ENCODE measurements at places on chromosomes 6 and 20.

GRCh38 chr6:104126315-104127005, 733.3 kb downstream of the HACE1 start:
- no peak for DNase-seq

DNA sequence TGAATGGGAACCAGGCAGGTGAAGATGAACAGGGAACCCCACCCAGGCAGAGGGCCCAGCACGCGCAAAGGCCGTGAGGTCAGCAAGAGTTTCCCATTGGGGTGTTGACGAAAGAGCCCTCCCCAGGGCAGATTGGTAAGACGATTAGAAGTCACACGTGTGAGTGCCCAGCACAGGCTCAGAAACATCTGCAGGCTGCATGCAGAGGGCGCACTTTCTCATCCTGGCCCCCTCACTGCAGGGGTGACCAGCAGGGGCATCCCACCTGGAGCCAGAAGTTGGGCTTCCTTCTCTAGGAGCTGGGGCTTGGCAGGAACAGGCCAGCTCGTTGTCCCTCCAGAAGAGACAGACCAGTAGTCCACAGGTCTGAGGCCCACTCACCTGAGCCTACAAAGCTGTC, 38.4 kb downstream of the VSTM2L start:
- no peak for DNase-seq

DNA sequence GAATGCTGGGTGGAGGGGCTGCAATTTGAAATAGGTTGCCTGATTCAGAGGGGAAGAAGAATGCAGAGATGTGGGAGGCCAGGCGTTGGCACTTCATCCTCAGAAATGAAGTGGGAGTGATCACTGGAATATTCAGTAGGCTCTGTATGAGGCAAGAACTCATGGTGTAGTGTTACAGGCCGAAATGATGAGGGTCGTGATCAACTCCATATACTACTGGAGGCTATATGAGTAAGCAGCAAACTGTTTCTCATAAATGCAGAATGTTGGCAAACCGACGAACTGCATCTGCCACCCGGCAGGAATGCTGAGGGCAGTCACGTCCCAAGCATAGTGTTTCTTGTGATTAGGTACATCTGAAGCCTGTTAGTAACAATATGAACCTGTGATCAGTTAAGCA, 12.7 kb downstream of the KCNS1 start:
- DNase-seq, result no peak

DNA sequence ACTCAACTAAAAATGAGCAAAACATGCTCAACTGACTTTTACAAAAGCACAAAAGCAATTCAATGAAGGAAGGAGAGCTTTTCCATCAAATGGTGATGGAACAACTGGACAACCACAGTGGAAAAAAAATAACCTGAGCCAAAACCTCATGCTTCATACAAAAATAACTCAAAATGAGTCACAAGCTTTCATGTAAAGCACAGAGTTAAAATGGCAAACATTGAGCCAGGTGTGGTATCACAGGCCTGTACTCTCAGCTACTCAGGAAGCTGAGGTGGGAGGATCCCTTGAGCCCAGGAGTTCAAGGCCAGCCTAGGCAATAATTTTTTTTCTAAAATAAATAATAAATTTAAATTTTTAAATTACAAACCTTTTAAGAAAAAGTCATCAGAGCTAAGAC, 18.4 kb upstream of the HLA-G start:
- DNase-seq, result no peak

DNA sequence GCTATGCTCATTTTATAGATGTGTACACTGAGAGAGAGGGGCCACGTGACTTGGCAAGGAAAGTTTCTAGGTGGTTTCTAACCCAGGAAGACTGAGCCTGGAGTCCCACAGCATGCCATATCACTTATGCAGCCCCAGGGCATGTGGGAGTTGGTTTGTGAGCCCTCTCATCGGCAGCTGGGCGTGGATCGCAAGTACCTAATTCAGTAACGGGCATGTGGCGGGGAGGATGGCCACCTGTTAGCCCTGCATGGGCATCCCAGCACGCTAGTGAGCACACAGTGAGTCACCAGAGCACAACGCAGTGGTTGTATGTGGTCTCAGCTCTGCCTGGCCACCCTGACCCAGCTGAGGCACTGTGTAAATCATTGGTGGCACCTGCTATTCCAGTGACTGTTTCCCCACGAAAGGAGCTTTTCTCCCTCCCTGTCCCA, 88.3 kb downstream of the NINL start:
- DNase-seq, result no peak

GRCh38 chr6:53178837-53179432, 30.3 kb upstream of the GCM1 start:
- no peak for DNase-seq

DNA sequence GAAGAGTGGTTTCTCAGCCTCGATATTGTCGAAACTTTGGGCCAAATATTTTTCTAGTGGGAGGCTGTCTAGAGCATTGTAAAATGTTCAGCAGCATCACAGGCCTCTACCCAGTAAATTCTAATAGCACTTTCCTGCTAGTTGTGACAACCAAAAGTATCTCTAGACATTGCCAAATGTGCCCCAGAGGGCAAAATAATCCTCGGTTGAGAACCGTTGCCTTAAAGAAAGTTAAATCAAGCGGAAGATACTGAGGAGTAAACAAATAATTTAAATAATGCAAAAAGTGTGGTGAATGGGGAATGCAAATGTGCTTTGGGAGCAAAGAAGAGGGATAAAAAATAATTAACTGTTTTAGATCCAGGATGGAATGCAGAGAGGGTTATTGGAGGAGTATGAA, 106.4 kb upstream of the ASCC3 start:
- no peak for DNase-seq

DNA sequence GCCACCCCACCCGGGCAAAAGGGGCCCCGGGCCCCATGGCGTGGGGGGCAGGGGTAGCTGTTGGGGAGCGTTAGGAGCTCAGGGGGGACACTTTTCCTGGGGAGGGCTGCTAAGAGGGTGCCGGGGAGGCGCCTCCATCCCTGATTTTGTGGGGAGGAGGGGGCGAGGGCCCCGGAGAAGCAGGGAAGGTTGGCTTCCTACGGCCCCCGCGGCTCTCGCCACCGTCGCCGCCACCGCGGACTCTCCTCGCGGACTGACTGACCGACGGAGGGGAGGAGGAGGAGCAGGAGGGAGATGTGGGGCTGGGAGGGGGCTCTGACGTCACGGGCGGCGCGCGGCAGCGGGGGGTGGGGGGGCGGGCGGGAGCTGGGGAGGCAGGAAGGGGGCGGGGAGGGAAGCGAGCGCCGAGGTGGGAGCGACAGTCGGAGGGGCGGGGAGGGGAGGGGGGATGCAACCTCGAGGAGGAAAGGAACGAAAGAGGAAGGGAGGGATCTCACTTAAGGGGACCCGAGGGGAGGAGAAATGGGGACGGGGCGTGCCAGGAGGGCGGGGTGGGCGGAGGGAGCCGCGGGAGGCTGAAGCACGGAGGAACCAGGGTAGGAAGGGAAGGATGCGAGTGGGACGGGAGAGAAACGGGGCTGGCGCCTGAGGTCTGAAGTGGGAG, 5.1 kb downstream of the GABBR1 start:
- DNase-seq, result peak; percentile 47

All from stimulated activated CD4-positive, alpha-beta T cell treated with anti-CD3 and anti-CD28 coated beads, Interleukin-4, amount 100 ng/mL, for 24 hours (primary cell).